Activated CD4-positive, CD25-positive, alpha-beta regulatory T cell treated with anti-CD3 and anti-CD28 coated beads, Interleukin-2, amount 50 U/mL, for 24 hours (primary cell): ENCODE measurements at places on chromosomes 7 and 10.

GRCh38 chr10:61635932-61636331 is 26.8 kb upstream of the CABCOCO1 start:
- no peak for ATAC-seq

- no peak for ATAC-seq
Measured at GRCh38 chr7:5433181-5433580, 9.5 kb upstream of the TNRC18 start.

DNA sequence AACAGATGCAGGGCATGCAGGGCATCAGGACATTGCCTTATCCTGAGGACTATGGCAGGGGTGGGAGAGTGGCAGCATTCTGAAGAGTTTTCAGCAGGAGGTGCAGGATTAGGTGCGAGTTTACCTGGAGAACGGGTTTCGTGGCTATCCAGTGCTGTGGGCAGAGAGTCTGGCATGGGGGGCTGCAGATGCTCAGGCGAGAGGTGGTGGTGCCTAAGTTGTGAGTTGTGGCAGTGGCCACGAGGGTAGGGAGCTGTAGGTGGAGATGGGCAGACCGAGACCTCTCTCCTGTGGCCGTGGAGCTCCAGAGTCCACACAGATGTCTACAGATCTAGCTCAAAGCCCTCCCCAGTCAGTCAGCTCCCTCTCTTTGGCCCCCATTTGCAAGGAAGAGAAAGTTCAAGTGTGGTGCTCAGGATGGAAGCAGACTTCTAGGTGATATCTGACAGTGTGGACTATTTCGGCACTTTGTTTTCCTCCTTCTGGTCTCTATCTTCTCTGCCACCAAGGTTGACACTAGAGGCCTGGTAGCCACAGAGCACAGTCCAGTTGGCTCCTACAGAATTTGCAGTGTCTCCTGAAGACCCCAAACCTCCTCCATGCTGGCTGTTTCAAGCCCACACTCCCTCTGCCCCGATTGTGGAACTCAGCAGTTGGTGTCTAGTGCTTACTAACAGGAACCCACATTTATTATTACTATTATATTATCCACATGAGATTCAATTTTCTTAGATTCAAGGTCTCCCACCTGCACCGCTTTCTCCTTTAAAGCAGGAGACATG is 955.7 kb upstream of the ZNF722 start:
- ATAC-seq: no peak

DNA sequence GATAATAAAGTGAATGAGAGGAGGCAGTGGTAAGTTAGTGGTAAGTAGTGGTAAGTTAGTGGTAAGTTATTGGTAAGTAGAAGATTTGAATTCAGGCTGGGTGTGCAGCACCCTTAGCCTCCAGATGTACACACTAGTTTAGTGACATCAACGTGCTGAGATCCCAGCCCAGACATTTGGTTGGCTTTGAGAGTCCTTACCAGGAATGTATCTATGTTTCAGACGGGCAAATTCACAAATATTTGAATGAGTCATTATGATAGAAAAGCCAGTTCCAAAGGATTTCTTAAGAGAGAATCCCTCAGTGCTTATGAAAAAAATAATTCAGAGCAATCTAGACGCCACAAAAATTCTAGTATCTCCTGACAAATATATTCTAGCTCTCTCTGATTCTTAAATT is 70.0 kb downstream of the ARL4A start:
- no peak for ATAC-seq

DNA sequence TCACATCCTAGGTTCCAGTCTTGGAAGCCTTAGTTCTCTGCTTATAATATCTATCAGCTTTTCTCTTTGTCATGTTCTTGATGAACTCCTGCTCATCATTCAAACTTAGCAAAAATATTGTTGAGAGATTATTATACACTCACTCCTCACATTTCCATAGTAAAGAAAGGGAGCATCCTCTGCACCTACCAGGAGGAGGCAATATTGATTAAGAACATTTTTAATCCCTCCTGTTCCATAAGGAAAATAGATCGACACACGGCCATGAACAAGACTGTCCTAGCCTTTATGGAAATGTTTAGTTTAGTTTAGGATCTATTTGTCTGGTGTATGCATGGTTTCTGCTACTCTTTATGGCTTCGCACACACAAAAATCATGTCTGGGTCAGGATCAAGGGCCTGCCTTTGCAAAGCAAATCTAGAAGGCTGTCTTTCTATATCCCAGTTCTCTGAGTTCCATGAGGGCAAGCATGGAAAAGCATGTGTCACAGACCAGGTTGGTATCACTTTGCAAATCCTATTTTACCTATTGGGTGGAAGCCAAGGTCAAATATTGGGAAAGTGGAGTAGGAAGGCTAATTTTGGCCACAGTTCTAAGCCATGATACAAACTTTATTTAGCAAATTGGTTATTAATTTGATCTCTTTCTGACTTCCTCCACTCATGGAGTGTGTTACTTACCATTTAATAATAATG is 164.4 kb downstream of the MDFIC start:
- no peak for ATAC-seq

- no peak for ATAC-seq
Measured at GRCh38 chr10:129626309-129626708, 159.3 kb downstream of the MGMT start.

GRCh38 chr7:107678110-107678753 is 17.6 kb downstream of the SLC26A4 start:
- ATAC-seq: peak; percentile 82

- ATAC-seq: no peak
Measured at GRCh38 chr10:97733256-97733655, 3.7 kb upstream of the ZFYVE27 start.

DNA sequence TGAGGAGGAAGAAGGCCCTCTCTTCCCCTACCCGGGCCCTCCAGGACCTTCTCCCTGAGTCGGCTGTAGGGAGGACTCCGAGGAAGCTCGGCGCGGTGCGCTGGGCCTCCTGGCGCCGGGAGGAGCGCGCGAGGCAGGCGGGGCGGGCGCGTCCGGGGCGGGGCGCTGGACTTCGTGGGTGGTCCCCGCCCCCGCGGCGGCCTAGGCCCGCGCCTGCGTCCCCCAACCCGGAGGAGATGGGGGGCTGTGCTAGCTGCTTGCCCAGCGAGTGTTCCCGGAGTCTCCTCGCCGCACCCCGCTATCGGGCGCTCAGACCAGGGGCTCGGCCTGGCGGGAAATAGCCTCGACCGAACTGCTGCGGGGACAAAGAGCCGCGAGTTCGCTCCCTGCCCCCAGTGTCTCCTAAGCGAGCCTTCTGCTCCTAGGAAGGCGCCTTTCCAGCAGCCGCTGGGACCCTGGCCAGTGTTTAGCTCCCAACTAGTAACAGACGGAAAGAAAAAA is 19.2 kb upstream of the SMO start:
- peak; percentile 49 for ATAC-seq

DNA sequence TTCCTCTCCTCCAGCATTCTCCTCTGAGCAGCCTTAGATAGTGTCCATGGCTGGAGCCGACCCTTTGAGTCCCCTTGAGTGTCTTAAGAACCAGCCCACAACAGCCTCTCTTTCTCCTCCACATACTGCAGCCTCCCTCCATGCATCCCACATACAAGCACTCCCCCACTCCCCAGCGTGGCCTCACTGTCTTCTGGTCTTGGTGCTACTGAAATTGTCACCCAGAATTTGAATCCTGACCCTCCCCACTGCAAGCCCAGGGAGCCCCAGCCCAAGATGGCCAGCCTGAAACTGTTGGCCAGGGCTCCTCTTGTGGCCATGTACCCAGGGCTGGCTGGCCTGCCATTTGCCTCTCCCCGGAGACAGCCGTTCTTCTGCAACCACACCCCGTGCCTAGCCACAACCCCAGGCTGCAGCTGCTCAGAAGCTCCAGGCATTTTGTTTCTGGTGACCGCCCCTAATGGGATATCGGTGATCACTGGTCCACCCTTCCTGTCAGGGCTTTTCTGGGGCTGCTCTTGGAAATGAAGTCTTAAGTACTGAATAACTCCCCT is 18.8 kb upstream of the SH2D4B start:
- ATAC-seq: no peak

- ATAC-seq: no peak
Measured at GRCh38 chr7:64463636-64464375, 99.1 kb downstream of the ZNF680 start.

DNA sequence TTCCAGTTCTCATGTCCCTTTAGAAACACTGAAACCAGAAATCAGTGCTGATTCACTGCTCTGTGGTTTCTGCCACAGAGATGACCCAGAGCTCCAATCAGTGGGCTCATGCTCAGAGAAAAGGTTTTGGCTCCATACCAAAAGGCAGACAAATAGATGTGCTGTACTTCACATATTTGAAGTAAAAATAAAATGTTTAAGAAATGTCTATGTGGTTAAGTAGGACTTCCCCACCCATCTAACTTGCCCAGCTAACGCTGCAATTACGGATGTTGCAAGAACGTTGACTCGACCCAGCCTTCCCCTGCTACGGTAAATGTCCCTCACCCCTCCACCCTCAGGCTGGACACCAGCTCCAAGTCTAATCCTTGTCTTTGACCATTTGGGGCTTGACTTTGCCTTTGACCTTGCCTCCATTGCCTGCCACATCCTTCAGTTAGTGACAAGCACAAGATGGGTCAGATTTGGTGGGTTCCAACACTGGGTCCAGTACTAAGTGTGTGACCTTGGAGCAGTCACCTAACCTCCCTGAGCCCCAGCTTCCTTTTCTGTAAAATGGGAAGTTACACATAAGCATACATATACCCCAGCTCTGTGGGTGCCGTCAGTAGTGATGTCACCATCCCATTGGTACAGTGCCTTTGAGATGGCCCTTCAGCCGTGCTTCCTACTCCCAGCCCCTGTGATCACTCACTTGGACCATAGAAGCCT is 95.8 kb downstream of the CHST15 start:
- ATAC-seq: no peak

GRCh38 chr10:115649217-115649616 is 556.1 kb downstream of the ATRNL1 start:
- ATAC-seq: no peak

GRCh38 chr7:69598487-69599285 is 411 bp downstream of the AUTS2 start:
- ATAC-seq: no peak

- ATAC-seq: no peak
Measured at GRCh38 chr7:70380421-70381015, 751.4 kb upstream of the GALNT17 start.

- ATAC-seq: no peak
Measured at GRCh38 chr10:47424231-47424630, 40.1 kb upstream of the ZNF488 start.

DNA sequence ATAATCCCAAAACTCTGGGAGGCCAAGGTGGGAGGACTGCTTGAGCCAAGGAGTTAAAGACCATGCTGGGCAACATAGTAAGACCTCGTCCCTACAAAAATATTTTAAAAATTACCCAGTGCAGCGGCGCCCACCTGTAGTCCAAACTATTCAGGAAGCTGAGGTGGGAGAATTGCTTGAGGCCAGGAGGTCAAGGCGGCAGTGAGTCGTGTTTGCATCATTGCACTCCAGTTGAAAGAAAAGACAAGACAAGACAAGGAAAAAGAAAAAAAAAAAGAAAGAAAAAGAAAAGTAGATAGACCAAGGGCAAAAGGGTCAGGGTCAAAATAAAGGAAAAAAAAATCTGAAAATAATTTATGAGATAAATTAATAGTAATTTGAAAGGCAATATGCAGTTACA is 5.8 kb downstream of the ANXA7 start:
- ATAC-seq: no peak

DNA sequence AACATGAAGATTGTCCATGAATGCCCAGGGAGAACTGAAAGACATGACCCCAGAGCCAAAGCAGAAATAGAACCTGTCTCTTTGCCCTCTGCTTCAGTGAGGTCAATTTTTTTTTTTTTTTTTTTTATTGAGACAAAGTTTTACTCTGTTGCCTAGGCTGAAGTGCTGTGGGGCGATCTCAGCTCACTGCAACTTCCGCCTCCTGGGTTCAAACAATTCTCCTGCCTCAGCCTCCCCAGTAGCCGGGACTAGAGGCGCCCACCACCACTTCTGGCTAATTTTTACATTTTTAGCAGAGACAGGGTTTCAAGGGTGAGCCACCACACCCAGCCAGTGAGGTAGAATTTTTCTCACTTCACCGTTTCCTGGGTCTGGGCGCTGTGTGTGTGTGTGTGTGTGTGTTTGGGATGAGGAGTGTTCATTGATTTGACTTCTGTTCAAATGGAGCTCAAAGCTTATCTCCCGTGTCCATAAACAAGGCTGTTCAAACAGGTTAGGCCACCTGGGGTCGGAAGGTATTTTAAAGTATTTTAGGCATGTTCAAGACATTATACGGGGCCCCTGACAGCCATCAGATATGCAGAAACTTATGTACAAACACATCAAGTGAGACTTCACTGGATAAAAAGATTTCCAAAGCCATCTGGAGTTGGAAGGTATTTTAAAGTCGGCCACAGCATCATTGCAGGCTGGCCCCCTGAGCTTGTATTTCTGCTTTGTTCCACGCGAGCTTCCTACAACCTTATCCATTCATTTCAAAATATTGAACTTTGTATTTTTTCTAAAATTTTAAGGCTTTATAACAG is 93.8 kb downstream of the MAP3K8 start:
- ATAC-seq: no peak

- peak; percentile 93 for ATAC-seq
Measured at GRCh38 chr10:101858723-101859500, 15.3 kb upstream of the KCNIP2 start.

GRCh38 chr10:101403161-101403560 is 49.2 kb downstream of the BTRC start:
- ATAC-seq: no peak

DNA sequence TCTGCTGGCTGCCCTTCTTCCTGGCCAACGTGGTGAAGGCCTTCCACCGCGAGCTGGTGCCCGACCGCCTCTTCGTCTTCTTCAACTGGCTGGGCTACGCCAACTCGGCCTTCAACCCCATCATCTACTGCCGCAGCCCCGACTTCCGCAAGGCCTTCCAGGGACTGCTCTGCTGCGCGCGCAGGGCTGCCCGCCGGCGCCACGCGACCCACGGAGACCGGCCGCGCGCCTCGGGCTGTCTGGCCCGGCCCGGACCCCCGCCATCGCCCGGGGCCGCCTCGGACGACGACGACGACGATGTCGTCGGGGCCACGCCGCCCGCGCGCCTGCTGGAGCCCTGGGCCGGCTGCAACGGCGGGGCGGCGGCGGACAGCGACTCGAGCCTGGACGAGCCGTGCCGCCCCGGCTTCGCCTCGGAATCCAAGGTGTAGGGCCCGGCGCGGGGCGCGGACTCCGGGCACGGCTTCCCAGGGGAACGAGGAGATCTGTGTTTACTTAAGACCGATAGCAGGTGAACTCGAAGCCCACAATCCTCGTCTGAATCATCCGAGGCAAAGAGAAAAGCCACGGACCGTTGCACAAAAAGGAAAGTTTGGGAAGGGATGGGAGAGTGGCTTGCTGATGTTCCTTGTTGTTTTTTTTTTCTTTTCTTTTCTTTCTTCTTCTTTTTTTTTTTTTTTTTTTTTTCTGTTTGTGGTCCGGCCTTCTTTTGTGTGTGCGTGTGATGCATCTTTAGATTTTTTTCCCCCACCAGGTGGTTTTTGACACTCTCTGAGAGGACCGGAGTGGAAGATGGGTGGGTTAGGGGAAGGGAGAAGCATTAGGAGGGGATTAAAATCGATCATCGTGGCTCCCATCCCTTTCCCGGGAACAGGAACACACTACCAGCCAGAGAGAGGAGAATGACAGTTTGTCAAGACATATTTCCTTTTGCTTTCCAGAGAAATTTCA is 1.7 kb downstream of the ADRB1 start:
- peak; percentile 33 for ATAC-seq
